Activated naive CD4-positive, alpha-beta T cell treated with Interleukin-2 at 50 U/mL for 16 hours (primary cell): ENCODE measurements at places on chromosomes 3 and 15.

- no peak for DNase-seq
Observed at GRCh38 chr15:34014556-34014955, 24.4 kb downstream of the AVEN start.

GRCh38 chr3:17151598-17152373 lies 267.0 kb downstream of the PLCL2 start:
- DNase-seq, result peak; percentile 87

GRCh38 chr3:67876261-67876660 lies 221.8 kb upstream of the SUCLG2 start:
- no peak for DNase-seq

GRCh38 chr3:147943265-147943945 lies 534.2 kb downstream of the ZIC1 start:
- DNase-seq, result no peak
